NCI-H526 (cell line): ENCODE measurements at places on chromosomes 3 and 15.

DNA sequence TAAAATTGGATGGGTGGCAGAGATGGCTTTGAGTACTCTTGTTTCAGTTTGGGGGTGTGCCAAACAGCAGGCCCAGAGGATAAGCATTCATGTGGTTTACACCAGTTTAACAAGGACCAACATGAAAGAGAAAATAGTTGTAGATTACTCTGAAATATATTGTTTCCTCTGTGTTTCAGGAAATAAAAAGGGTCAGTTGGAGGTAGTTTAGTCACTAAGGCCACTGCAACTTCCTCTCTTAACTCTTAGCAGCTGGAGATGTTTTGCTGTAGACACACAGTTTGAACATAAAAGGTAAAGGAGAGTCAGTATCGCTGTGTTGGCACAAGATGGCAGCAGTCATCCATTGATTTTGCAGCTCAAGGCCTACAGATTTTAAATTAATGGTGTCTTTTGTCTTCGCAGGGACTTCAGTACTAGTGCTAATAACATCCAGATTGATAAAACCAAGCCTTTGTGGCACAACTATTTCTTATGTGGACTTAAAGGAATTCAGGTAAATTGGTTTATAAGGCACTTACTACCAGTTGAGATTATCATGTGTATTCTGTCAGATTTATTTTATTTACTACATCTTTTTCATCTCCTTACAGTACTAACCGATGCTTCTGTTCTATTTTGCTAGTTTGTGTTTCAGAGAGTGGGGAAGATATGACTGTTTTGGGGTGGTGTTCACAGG lies 65.5 kb downstream of the GALK2 start:
- peak; percentile 42 for DNase-seq

GRCh38 chr3:46206282-46207015 lies 1.7 kb downstream of the CCR1 start:
- no peak for DNase-seq

DNA sequence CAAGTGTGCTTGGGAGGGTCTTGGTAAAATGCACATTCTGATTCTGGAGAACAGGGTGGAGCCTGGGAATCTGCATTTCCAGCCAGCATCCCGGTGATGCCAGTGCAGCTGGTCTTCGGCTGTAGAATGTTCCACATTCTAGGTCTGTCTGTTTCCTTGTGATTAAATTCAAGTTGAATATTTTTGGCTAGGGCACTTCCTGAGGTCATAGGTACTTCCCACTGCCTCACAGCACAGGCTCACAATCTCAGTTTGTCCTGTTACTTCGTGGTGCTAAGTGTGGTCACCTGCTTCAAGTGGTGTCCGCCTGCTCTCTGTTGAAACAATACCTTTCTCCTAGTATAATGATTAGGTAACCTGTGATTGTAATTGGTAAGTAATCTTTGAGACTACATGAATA lies 40.1 kb downstream of the FLNB start:
- DNase-seq = no peak

DNA sequence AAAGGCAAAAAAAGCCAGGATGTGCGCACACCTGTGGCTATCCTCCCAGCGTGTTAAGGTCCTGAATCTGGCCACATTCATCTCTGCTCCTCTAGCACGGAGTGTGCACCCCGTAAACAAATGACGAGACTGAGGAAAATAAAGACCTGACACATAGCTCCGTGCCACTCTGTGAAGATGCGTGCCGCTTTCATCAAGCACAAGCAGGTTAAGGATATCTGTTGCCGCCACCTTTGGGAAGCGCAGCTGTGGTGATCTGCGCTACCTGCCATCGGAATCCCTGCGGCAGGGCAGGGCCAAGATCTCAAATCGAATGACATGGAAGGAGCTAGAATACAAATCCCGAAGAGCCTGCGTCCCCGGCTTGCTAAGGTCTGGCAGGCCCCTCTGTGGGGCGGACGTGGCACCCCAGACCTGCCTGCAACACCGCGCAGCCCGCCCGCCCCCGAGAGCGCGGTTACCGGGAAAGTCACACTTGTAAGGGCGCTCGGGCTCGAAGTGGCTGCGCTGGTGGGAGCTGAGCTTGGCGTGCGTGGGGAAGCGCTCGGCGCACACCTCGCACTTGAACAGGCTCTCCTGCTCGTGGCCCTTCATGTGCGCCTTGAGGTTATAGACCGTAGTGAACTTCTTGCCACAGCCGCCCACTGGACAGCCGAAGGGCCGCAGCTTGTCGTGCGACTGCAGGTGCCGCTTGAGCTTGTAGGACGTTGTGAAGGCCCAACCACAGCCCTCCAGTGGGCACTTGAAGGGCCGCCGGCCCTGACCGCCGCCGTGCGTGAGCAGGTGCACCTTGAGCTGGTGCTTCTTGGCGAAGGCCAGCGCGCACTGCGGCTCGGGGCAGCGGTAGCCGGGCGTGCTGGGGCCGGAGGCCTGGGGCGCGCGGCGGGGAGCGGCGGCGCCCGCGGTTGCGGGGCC lies 936 bp downstream of the ZXDC start:
- peak; percentile 68 for DNase-seq

- no peak for DNase-seq
These were observed 23.8 kb upstream of the TRAK1 start for GRCh38 chr3:42067326-42067725.

DNA sequence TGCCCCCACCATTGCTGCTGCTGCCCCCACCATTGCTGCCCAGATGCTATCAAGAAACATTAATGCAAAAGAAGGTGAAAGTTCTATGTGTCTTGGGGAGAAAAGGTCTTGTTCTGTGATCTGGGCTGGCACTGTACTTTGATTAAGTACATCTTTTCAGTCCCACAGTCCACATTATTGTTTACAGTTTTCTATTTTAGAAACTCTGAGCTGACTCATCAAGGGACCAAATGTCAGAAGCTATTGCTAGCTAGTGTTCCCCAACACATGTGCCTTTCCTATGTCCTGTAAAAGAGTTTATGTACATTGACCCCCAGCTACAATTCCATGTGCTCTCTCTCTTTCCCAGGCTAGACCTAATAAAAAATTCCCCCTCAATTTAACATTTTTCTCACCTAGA lies 264.7 kb upstream of the NECTIN3 start:
- no peak for DNase-seq

DNA sequence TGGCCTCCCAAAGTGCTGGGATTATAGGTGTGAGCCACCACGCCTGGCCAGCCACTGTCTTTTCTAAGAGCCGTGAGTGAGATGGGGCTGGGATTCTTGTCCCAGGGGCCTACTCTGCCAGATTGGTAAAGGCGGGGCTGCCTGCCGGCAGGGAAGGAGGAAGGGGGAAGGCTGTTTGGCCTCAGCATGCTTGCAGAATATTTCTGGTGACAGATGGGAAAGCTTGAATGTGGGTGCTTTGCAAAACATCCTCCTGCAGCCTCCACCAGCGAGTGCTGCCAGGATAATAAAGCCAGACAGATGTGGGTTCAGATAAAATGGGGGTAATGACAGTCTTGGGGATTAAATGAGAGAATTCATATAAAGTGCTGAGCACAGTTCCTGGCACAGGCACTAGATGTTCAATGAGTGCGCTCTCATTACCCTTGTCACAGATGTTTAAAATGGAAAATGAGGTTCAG lies 19.8 kb upstream of the ACOX2 start:
- DNase-seq = no peak

GRCh38 chr15:84961707-84962106 lies 19.9 kb upstream of the PDE8A start:
- no peak for DNase-seq

DNA sequence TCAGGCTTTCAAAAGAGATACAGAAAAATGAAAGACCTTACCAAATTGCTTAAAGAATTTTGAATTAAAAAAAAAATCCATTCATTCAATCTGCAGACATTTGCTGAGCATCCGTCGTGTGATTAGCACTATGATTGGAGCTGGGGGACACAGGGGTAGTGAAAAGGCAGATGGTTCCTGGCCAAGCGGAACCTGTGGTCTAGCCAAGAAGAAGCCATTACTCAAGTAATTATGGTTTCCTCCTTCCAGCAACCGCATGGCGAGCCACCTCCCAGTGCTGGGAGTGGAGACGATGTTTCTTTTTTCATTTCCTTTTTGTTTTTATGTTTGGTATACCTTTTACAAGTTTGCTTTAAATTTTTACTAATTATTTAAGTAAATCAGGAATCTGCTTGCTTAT lies 140.2 kb downstream of the CACNA2D3 start:
- no peak for DNase-seq

DNA sequence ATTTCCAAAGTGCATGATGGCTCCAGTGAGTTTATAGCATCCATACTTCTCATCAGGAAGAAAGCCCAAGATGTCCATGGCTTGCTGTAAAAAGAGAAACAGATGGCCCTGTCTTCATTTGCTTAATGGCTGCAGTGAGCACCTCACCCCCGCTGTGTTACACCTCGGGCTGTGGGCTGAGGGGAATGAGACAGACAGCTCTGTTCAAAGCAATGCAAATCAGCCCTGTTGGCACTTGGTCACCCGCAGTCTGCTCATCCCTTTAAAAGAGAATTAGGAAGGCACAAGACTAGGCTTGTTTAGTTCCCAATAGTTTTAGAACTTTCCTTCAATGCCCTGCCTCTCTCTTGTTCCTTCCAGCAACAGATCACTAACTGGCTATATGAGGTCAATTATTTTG lies 25.2 kb downstream of the MYH15 start:
- peak; percentile 53 for DNase-seq

GRCh38 chr3:45895686-45896468 lies 9.5 kb downstream of the CCR9 start:
- no peak for DNase-seq

- DNase-seq = no peak
These were observed 135.7 kb upstream of the UMPS start for GRCh38 chr3:124594581-124594980.

GRCh38 chr3:133709139-133709750 lies 36.9 kb upstream of the TF start:
- no peak for DNase-seq

GRCh38 chr3:186534113-186534669 lies 10.0 kb downstream of the CRYGS start:
- no peak for DNase-seq
